NCI-H2171 (cell line): ENCODE measurements at places on chromosomes 5 and 9.

DNA sequence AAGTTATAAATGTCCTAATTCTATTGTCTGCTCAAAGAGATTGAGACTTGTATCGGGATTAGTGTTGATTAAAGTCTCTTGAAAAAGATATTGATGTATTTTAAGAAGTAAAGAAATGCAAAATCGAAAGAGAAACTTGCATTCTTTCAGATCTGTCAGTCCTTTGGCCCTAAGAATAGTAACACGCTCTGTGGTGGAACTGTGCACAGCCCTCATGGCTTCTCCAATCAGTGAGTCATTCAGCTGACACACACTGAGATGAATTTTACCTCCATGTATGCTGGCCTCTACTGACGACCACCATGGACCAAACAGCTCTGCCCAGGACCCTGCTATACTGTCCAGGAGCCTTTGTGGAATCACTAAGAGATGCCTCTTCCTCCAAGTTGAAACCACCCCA lies 232.4 kb downstream of the ESM1 start:
- DNase-seq: no peak

GRCh38 chr9:114820776-114821501 lies 15.1 kb upstream of the TNFSF15 start:
- DNase-seq: no peak

GRCh38 chr5:170571281-170571731 lies 67.5 kb downstream of the KCNIP1 start:
- no peak for DNase-seq

DNA sequence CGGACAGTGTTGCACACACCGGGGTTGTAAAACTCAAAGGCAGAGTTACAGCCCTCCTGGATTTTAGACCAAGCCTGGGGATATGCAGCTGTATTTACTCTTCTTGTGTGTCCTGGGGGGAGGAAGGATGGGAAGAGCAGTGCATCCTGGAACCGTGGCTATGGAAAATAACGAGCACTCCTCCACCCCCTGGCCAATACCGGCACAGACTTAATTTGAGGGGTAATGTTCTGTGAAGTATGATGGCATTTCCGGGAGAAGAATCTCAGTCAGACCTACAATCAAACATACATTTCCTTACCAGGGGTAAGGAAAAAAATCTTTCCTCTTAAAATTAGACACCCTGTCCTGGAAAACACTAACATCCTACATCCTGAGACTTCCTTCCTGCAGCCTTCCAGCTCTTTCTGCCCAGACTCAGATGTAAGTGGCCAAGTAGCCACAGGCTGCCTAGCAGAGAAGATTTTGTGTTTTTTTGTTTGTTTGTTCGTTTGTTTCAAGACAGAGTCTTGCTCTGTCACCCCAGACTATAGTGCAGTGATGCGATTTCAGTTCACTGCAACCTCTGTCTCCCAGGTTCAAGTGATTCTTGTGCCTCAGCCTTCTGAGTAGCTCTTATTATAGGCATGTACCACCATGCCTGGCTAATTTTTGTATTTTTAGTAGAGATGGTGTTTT lies 11.0 kb upstream of the ERMP1 start:
- no peak for DNase-seq

DNA sequence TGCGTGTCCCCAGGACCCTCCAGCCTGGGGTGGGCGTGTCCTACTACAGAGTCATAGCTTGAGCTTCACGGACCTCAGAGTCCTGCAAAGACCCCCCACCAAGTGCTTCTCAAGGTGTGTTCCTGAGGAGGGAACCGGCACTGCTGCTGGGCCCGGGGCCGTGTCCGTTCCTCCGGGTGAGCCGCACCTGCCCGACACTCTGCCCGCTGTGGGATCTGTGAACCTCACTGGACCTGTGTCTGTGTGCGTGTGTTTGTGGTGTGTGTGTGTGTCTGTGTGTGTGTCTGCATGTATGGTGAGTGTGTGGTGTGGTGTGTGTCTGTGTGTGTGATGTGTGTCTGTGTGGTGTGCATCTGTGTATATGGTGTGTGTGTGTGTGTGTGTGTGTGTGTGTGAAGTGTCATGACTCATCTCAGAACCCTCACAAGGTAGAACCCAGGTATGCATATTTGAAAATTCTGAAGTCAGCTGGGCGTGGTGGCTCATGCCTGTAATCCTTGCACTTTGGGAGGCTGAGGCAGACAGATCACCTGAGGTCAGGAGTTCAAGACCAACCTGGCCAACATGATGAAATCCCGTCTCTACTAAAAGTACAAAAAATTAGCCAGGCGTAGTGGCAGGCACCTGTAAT lies 40.9 kb upstream of the RXRA start:
- DNase-seq: no peak

- no peak for DNase-seq
These were observed 15.9 kb upstream of the C5orf63 start for GRCh38 chr5:127089191-127089590.

GRCh38 chr5:50663636-50664035 lies 2.8 kb upstream of the PARP8 start:
- no peak for DNase-seq

- DNase-seq: no peak
These were observed 6.1 kb downstream of the GAS1 start for GRCh38 chr9:86941197-86941596.
